ENCODE measurements at places on chromosomes 5 and 9.

GRCh38 chr9:110785166-110785565 lies 116.6 kb downstream of the MUSK start:
- DNase-seq: no peak

DNA sequence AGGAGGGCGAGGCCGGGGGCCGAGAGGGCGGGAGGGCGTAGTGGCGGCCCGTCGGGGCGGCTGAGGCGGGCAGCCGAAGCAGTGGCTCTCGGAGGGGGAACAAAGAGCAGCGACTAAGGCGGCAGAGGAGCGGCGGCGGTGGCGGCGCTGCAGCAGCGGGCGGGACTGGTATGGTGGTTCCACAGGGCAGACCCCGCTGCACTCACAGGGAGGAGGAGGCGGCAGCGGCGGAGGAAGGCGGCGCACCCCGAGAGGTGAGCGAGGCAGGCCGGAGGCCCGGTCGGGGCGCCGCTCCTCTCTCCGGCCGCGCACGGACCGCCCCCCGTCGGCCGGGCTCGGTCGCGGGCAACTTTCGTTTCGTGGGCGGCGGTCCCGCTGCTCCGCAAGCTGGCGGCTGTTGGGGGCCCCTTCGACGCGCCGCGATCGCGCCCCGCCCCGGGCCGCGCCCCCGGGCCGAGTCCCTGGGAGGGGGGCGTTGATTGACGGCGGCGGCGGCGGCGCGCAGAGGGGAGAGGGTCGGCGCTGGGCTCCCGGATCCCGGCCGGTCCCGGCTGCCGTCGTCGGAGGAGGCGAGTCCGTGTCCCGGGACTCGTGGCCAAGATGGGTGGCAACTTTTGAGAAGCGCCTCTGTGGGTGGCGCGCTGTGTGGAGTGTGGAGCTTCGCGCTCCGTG lies 467 bp downstream of the CNOT6 start:
- DNase-seq: peak; percentile 55

DNA sequence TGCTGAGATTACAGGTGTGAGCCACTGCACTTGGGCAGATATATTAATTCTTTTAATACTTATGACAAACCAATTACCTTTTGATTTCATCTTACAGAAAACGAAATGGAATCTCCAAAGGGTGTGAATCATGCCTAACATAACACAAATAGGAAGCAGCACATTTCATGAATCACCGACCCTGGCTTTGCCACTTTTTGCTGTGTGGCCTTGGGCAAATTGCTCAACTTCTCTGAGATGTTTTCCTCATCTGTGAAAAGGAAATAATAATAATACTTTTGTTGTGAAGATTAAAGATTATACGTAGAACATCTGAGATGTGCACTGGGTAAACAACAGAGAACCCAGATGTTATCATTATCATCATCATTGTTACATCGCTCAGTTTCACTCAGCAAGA lies 50.7 kb upstream of the FREM1 start:
- DNase-seq: no peak

GRCh38 chr5:135185481-135186065 lies 151.5 kb upstream of the PITX1 start:
- DNase-seq: no peak

GRCh38 chr5:135628771-135629563 lies 50.2 kb upstream of the CXCL14 start:
- no peak for DNase-seq

DNA sequence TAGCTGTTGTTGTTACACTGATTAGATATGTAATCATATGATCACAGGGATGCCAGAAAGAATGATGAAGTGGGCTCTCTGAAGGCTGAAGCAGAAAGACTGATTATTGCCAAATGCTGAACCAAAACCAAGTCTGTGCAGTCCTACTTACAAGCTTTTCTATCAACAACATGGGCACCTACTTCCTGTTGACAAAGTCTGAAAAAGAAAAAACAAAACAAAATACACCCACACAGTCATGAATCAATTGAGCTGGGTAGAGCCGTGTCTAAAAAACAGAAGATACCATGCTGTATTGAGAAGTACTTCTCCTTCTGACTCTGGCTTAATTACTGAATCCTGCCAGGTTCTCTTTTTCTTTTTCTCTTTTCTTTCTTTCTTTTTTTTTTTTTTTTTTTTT lies 363.4 kb downstream of the RAB3C start:
- DNase-seq: no peak

DNA sequence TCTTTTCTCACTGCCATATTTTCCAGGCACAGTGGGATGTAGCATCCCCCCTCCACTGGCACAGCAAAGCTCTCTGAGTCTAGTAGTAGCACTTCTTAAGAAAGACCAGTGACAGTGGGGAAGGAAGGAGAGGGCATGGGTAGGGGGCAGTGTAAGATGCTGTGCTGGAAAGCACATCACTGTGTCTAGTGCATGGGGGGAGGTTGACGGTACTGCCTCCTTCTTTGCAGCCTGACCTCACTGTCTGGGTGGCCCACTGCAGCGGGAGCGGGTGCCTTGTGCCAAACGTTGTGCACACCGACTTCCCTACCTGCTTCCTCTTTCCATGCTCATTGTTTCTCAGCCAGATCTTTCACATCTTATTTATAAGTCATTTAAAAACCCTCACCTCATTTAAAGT lies 91.8 kb downstream of the PDE8B start:
- no peak for DNase-seq

DNA sequence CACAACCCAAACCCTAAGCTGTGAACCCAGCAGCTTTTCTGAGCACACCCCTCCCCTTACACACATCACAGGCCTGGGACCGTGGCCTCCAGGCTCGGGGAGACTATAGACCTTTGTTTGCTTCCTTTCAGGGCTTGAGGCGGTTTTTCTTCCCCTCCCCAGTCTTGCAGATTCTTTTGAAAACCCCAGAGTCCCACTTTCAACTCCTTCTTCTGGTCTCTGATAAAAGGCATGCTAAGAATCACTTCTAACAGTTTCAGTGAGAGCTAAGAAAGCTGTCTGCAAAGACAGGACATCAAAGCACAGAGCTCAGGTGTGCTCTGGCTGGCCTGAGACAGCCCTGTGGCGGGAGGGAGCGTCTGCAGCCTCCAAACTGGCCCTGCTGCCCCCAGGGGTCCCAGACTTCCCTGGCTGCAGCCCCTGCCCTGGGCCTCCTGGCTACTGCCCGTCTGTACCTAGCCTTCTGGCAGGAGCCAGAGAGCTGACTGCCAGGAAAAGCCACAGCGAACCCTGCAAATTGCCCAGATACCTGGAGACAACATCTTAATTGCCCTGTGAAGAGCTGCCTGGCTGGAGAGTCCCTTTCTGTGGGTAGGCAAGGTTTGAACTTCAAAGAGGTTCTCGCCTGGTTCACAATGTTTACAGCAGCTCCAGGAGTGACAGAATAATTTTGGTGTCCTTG lies 138.9 kb downstream of the GADD45G start:
- DNase-seq: peak; percentile 64

GRCh38 chr9:33728613-33729012 lies 66.7 kb upstream of the PRSS3 start:
- no peak for DNase-seq

DNA sequence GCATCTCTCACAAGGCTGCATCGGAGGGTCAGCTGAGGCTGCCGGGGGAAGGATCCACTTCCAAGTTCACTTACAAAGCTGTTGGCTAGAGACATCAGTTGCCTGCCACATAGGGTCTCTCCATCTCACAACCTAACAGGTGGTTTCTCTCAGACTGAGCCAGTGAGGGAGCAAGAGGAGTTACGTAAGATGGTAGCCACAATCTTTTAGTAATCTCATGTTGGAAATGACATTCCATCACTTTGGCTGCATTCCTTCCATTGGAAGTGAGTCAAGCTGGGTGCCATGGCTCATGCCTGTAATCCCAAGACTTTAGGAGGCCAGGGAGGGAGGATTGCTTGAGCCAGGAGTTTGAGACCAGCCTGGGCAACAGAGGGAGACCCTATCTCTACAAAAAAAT lies 7.4 kb upstream of the GRK6 start:
- no peak for DNase-seq

GRCh38 chr5:145660897-145661640 lies 174.1 kb downstream of the PRELID2 start:
- DNase-seq: no peak

DNA sequence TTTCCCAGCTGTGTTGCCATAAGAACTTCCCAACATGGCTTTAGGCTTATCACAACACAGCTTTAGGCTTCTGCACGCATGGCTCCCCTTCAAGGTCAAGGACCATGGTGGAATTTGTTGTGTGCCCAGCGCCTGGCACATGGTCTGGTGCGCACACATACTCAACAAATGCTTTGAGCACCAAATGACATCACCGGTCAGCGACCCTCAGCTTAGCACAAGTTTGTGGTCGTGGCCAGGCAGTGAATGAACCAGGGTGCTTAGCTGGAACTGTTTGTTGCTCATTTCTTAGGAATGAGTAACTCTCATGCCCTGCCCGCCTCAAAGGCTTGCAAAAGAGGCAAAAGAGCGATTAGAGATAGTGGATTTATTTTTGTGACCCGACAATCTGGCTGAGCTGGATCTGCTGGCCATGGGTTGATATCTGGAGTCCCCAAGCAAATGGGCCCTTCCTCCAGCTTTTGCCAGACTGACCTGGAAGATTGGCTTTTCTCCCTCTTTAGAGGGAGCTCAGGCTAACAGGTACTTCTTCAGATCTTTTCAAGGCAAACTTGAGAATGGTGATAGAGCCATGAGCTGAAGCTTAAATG lies 58.9 kb downstream of the DAP start:
- DNase-seq: no peak

GRCh38 chr5:172383191-172383802 lies 71.0 kb downstream of the SH3PXD2B start:
- DNase-seq: no peak

DNA sequence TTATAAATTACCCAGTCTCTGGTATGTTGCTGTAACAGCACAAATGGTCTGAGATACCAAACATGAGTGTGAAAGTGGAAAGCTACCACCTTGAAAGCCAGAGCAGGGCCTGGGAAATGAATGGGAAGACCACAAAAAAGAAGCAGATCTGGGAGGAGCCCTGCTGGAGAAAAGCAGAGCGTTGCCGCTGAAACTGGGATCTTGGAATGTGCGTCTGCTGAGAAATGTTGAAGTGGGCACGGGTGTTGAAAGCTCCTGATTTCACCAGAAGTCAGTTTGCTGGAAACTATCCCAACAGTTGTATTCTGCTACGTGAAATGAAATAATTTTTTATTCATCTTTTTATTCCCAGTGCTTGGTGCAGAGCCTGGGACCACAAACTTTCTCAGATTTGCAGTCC lies 40.0 kb downstream of the NUDT12 start:
- no peak for DNase-seq

- DNase-seq: no peak
Observed at GRCh38 chr5:109997161-109997560, 307.4 kb downstream of the MAN2A1 start.

- DNase-seq: no peak
Observed at GRCh38 chr9:105496826-105497225, 49.0 kb downstream of the FSD1L start.

- DNase-seq: no peak
Observed at GRCh38 chr9:122349201-122349600, 21.6 kb upstream of the PTGS1 start.

GRCh38 chr5:98791001-98791519 lies 17.6 kb downstream of the RGMB start:
- DNase-seq: no peak

DNA sequence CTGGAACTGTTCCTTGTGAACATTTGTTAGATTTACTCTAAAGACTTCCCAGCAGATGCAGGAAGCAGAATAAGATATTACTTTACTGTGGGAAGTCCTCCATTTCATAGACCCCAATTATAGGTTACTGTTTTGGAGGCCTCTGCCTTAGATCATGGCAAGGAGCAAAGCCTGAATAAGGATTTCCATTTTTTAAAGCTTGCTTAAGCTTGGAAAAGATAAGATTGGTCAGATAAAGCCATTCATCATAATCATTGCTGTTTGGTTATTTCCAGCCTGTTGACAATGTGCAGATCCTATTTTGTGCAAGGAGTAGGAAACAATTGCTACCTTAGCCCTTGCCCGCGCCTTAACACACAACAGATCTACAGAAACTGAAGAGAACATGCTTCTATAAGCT lies 129.5 kb upstream of the ITGA1 start:
- no peak for DNase-seq

DNA sequence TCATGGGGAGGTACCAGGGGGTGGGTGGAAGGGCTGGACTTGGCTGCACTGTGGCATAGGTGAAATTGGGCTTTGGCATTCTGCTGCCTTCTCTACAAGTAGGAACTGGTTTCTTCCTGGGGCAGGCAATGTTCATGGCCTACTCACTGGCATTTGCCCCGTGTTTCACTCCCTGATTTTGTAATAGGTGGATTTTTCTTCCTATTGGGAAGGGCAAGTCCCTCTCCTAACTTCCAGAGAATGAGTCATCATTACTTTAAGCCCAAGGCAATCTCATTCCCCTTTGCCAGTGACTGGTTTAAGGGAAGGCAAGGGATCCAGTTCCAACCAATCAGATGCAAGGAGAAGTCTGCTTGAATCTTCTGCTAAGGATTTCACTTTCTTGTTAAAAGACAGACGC lies 67.9 kb upstream of the ANKRD55 start:
- no peak for DNase-seq

DNA sequence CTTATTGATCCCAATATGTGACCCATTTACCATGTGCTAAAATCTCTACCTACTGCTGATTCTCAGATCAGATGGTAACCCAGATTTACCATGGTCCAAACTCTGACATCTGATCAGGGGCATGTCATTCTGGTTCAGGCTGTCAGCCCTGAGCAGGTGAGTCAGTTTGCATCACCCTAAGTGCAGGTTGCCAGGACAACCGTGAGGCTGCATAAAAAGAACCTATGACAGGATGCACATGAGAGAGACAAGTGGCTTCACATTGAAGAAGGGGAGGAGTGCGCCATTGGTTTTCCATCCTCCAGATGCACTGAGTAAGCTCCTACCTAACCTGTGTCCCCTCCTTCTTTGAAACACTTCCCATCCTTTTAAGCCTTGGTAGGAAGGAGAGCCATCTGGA lies 801 bp upstream of the PRSS3 start:
- no peak for DNase-seq

DNA sequence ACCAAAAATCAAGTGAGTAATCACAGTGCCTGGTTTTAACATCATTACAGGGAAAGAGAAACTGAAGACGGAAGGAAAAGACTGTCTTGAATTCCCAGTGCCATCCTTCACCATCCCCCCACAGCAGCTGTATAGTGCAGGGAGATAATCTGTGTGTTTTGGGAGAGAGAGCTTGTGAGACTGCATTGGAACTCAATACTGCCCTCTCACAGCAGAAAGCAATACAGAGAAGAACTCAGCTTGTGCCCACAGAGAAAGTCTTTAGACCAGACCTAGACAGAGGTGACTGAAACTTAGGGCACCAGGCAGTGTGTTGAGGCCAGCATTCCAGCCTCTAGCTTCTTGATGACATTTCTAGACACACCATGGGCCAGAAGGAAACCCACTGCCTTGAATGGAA lies 754.7 kb upstream of the CDH6 start:
- DNase-seq: no peak

DNA sequence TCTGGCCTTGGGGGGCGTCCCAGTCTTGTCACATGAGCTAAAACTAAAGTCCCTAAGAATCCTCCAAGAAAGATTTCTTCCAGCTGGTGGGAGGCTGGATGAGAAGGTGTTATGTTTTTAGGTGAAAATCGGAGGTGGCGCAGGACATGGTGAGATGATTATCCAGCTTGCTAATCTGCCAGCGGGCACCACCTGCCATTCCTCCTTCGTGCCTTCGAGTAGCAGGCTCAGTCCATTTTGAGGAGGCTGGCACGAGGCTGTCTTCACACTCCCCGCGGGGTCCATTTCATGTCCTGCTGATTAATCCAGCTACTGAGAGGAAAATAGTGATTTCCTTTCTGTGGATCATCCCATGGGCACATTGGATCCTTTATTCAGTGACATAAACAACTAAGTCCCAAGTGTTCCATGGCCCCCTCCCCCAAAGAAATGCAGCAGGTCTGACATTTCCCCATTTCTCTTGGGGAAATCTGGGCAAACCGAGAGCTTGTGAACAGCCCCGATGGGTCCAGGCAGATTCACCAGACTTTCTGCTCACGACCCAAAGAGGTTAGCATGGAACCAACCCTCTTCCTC lies 38.2 kb upstream of the EXOC3 start:
- no peak for DNase-seq

Measured in CD4-positive, alpha-beta T cell treated with Interleukin-12 subunit alpha and Interleukin-12 subunit beta, for 1 hour (primary cell).